ENCODE measurements at places on chromosomes 2 and 18. TPM values are rescaled to one million over a fixed set of nuclear protein-coding genes. Genes with fewer than 3 reads are reported as not detected.

GRCh38 chr18:12960853-12961397 is 13.1 kb downstream of the SEH1L start:
- DNase-seq: no peak

- DNase-seq: peak; percentile 92
Observed at GRCh38 chr18:55275039-55275901, 312.7 kb downstream of the TCF4 start.

DNA sequence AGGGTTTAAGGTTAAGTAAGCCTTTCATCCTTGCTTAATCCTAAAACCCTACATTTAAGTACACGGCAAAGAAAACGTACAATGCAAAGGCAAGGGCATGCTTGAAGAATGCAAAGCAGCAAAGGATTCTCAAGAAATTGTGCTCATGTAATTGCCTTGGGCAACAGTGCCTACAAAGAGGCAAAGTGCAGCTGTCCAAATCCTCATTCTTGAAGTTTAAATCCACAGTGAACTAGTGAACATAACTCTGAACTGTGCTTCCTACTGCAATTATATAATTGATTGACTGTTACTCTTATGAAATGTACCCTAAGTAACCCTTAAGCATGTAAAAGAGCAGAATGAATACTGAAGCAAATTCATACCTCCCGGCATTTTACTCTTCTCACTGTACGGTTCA is 85.4 kb downstream of the MAP3K20 start:
- no peak for DNase-seq

GRCh38 chr2:100823665-100824438 is 3.9 kb downstream of the NPAS2 start:
- DNase-seq: no peak

DNA sequence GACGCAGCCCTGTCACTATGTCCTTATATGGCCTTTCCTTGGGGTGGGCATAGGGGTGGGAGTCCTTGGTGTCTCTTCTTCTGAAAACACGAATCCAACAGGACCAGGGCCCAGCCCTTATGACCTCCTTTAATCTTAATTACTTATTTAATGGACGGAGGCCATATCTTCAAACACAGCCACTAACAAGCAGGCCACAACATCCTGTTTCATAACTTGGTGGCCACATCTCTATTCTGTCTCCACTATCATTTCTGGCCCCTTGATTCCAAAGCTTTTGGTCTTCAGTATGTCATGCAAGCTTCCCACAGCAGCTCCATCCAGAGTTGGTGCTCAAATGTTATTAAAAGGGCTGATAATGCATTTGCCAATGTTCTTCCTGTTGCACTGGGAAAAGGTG is 287.3 kb upstream of the SMIM21 start:
- no peak for DNase-seq

DNA sequence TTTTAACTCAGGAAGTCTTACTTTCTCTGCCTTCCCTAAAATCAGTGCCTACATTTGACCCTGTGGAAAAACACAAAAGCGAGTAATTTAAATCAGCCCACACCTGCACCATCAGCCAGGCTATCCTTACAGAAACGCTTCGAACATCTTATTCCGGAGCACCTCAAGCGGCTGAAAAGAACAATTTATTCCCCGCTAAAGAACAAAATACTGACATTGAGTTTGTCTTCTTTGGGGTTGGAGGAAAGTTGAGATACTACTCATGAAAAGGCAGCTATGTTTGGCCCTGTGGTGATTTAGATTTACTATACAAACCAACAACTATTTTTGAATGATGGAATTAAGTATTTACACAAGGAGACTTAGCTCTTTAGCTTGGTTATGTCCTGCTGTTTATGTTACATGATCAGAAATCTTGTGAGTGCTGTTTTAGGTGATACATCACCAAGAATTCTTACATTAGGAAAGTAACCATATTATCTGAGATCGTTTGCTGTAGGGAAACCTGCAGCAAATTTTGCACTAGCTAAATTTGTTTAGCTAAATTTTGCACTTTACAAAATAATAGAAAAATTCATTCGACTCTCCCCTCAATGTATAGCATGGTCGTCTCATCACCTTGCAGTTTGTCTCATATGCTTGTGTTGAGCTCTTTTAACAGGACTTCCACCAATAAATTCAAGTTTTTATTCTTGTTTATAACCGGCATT is 158.8 kb upstream of the SIX2 start:
- DNase-seq: no peak

DNA sequence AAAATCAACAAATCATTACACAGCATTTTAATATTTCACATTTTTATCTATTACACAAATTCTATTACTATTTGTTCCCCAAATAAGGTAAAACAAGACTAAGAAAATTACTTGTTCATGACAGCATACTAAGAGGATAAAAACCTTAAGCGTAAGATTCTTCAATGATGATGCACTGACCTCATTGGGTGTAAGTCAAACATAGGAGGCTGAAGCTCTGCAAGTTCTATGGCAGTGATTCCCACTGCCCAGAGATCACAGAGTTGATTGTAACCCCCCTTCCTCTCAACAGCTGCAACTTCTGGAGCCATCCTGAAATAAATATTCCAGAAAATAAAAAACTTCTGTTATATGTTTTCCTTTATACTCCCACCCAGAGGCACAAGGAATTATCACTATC is 82.2 kb upstream of the CDKL4 start:
- peak; percentile 62 for DNase-seq

SIX3 gene
- total RNA-seq: not detected

GRCh38 chr2:226754821-226755604 is 44.6 kb downstream of the IRS1 start:
- DNase-seq: peak; percentile 95

DNA sequence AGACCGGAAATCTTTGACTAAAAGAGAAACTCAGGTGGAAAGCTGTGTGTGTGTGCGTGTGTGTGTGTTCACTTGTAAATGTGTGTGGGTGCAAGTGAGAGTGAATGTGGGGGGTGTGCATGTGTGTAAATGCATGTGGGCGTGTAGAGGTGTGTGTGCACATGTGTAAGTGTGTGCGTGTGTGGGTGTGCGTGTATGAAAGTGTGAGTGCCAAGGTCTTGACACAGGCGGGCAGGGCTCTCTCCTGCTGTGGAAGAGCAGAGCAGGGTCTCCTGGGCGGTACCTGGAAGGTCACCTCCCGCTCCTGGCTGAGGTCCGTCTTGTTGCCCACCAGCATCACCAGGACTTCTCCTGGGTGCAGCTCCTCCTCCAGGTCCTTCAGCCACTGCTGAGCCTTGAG is 10.6 kb downstream of the PRLH start:
- no peak for DNase-seq

DNA sequence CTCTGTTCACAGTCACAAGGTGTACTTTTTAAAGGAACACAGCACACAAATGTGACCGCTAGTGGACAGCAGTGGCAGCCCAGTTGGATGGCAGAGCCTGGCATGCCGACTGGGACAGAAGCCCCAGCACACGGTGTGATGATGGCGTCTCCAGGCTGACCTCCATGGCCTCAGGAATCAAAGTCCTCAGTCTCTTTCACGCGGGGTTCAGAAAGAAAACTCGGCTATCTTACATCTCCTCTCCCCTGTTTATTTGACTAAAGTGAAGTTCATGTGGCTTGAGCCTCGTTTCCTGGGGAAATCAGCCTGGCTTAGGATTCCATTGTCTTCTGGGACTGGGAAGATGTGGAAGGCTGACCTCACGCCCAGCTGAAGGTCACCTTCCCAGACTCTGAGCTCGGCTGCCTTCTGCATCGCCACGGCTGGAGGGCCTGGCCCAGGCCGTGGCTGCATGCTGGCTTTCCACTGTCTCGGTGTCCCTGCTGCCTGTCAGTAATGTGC is 56.1 kb downstream of the ASAP2 start:
- DNase-seq: no peak

- no peak for DNase-seq
Observed at GRCh38 chr2:183123117-183123958, 905 bp upstream of the NUP35 start.

HOXD12 gene
- not detected for total RNA-seq

DNA sequence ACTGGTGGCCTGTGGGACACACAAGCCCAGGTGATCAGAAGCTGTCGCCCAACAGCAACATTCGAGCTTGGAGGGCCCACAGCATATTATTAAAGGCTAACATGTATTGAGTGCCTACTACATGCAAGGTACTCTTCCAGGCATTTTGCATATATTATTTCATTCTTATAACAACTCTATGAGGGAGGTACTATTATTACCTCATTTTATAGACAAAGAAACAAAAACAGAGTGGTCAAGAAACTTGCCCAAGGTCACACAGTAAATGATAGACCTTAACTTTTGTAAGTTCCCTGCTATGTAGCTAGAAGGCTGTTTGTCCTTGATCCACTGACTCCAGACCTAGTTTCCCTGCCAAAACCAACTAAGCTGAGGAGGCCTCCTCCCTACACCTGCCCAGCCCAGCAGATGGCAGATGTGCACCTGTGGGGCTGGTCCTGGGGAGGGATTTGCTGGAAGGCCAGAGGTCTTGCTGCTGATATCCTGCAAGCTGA is 35.7 kb downstream of the KANSL3 start:
- DNase-seq: no peak

DNA sequence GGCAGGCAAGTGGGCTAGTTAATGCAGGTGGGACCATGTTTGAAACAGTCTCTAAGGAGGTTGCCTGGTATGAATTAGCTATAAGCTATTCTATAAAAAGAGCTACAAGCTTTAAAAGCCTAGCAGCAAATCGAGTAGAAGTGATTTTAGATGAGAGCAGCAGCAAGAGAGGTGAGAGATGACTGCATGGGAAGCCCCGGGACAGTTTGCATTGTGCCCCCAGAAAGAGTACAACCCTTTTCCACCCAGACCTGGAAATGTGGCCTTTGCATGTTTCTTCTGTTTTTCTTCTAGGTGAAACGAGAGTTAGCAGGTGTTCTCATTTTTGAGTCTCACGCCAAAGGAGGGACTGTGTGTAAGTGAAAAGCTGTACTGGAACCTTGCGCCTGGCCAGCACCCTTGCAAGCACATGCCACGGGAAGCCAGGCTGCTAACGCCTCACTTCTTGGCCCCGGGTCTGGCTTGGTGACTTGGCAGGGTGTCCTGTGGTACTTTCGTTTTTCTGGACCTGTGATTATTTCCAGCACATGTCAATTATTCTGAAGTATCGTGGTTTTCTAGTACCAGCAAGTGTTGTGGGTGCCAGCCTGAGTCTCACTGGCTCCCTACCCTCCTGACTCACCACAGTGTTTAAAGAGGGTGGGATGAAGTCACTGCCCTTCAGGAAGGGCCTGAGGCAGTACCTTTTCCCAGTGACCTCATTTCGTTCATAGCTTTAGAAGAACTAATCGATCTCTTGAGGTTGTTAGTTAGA is 90.3 kb upstream of the MAP3K20 start:
- DNase-seq: no peak

Measured in fibroblast of lung (primary cell).